ENCODE measurements at places on chromosomes 12 and 14.

GRCh38 chr12:92509156-92509738 lies 193.5 kb upstream of the PLEKHG7 start:
- no peak for DNase-seq

GRCh38 chr14:70354204-70354603 lies 5.3 kb downstream of the COX16 start:
- DNase-seq, result no peak

DNA sequence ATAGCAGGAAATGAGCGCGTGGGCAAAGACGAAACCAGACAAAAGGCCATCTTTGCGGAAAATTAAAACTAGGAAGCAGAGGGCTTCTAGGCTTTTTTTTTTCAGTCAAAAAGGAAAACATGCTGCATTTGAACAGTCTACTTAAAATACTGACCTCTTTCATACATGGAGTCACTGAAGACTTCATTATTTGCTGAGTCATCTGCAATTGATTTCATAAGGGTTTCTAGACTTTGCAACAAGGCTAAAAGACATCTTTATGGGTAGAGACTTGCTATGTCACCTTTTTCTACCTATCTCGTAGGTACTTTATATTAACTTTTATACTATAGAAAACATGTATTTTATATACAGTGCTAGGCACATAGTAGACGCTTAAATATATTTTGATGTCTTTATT lies 238.4 kb downstream of the TMEM132D start:
- DNase-seq, result no peak

- DNase-seq, result no peak
Observed at GRCh38 chr12:128693115-128693514, 130.6 kb downstream of the SLC15A4 start.

DNA sequence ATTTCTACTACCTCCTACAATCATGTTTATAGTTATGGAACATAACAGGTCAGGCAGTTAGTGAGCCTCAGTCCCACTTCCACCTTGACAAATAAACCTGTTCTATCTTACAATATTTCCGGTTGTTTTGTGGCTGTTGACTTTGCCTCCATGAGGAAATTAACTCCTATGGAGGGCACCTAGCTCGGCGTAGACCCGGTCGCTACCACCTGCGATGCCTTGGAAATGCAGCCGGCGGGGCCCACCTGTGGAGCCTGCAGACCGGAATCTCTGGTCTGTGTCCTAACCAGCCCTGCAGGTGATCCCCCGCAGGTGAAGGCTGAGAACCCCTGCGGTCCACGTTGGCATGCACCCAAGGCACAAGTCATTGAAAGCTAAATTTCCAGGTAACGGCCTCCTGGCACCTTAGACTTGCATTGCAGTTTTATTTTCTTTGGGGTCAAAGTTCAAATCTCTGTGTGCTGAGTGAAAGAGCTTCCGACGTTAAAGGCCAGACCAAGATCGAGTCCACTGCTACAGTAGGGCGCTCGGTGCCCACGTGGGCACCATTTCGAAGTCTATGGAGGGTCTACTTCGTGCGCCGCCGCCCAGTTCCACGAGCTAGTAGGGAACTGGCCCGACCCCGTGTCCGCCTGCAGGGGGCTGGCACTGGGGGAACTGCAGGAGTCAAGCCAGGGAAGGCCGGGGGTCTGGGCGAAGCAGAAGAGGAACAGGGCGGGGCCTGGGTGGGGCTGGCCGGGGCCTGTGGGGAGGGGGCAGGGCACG lies 782 bp upstream of the PIWIL1 start:
- no peak for DNase-seq

GRCh38 chr12:3863756-3864155 lies 9.4 kb downstream of the PARP11 start:
- no peak for DNase-seq

GRCh38 chr14:22883173-22883976 lies at the start of gene REM2:
TSS of gene REM2 (plus strand) at chr14:22883222. CDS start at chr14:22883288, 66 bp downstream.
- DNase-seq, result no peak

DNA sequence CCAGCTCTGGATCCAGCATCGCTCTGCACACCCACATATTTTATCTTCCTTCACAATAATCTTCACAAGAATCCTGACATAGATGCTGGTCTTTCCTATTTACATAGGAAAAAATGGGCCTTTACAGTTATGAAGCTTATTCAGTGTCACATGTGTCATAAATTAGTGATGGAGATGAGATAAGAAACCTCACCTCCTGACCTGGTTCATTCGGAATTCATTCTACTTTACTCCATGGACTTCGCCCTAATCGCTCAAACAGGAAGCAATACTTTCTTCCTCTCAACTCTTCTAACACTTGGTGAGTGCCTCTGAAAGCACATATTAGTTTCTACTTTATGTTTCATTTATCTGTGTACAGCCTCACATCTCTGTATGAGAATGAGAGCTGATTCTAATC lies 12.0 kb upstream of the SINHCAF start:
- no peak for DNase-seq

DNA sequence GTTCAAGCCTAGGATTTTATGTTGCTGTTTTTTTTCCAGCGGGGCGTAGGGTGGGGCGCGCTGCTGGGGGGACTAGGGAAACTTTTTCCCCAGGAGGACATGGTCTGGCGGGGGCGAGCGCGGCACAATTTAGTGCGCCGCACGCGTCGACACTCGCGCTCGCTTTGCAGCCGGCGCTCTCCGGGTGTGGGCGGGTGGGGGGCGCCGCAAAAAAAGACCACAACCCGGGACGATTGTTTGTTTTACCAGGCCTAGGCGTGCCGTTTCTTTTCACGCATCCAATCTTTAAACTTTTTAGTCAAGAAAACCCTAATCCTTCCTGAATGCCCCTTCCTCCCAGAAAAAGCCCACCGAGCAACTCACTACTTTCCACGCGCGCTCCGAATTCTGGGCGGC lies 865 bp upstream of the ZFP36L1 start:
- DNase-seq, result no peak

- DNase-seq, result no peak
Observed at GRCh38 chr12:8681129-8681884, 16.5 kb upstream of the RIMKLB start.

DNA sequence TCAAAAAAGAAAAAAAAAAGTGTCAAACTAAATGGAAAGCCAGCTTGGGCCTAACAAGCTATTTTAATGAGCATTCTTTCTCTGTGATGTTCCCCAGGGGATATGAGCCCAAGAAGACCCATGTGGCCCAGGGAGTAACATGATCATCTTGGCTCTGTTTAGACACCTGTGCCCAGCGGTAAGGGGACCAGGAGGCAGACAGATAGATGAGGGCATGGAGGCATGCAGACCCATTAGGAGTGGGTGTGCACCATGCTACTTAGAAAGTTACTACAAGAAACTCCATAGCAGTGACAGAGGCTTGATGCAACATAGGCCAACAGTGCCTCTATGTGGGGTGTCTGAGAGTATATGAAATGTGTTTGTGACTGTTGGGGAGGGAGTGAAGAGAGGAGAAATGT lies 3.1 kb upstream of the CREBL2 start:
- no peak for DNase-seq

GRCh38 chr12:79128956-79129355 lies 264.4 kb downstream of the SYT1 start:
- no peak for DNase-seq

DNA sequence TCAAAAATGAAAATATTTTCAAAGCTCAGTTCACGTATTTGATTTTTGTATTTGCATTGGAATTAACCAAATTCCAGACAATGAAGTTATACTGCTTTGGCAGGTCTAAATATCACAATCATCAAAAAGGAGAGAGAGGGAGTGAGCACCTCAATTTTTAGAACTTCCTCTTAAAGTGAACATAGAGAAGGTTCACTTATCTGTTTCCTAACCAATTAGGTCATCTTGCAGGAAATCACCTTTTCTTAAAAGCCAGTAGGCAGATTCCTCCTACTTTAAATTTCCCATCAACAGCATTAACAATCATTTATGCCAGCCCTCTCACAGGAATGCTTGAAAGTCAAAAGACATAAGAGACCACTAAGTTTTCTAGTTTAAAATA lies 388.7 kb downstream of the ZFP36L1 start:
- no peak for DNase-seq

GRCh38 chr14:33914676-33915516 lies 36.0 kb downstream of the EGLN3 start:
- no peak for DNase-seq

- no peak for DNase-seq
Observed at GRCh38 chr12:30243426-30243825, 452.2 kb downstream of the IPO8 start.

GRCh38 chr14:34781242-34781641 lies 66.8 kb upstream of the CFL2 start:
- no peak for DNase-seq

- no peak for DNase-seq
Observed at GRCh38 chr12:109872-110271, 43.3 kb downstream of the IQSEC3 start.

DNA sequence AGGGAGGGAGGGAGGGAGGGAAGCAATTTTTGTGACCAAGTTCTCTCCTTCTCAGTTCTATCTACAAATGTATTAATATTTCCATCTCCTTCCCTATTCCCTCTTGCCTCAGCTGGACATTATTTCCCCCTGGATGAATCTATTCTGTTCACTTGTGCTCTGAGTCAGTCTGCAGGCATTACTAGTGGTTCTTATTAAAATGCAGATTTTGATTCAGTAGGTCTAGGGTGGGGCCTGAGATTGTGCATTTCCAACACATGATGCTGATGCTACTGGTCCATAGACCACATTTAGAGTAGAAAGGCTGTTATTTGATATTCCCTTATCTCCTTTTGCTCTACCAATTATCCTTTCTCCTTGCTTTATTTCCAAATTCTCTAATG lies 40.1 kb upstream of the YAF2 start:
- DNase-seq, result no peak

DNA sequence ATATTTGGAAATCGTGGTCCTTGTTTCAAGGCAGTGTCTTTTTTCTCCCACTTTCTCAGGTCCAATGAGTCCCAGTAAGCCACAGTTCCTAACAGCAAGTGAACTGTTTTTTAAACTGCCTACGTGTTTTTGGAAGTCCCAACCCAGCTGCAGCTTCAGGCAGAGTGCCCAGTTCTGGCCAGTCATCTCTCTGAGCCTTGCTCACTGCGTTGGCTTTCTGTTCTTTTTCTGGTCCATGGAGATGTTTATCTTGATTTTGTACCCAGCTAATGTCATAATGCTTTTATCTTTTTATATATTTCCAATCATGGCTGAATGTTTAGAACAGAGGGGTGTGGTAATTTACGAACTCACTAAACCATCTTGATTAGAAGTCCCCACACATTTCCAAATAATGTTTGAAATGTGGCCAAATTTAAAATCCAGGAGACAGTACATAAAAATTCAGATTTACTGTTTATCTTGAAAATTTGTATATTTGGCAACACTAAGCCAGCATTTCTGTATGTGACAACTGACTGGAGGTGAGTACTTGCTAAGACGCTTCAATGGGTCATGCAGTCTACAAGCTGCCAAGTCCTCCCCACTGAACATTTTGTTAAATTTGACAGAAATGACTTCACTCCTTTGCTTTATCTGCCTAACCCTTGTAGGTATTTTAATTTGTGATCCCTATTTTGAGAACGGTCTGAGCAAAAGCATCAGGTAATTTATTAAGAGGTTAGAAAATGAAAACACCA lies 46.1 kb upstream of the OTOGL start:
- DNase-seq, result no peak

Measured in vagina (tissue), 2 donors.